Breast epithelium (tissue), 4 donors: ENCODE measurements at places on chromosomes 6 and 20. TPM values are rescaled to one million over a fixed set of nuclear protein-coding genes. Genes with fewer than 3 reads are reported as not detected.

- peak; percentile 20 for DNase-seq
Measured at GRCh38 chr20:40470445-40471260, 218.4 kb downstream of the MAFB start.

GRCh38 chr6:38185244-38185643, 365.7 kb downstream of the ZFAND3 start:
- no peak for DNase-seq

DNA sequence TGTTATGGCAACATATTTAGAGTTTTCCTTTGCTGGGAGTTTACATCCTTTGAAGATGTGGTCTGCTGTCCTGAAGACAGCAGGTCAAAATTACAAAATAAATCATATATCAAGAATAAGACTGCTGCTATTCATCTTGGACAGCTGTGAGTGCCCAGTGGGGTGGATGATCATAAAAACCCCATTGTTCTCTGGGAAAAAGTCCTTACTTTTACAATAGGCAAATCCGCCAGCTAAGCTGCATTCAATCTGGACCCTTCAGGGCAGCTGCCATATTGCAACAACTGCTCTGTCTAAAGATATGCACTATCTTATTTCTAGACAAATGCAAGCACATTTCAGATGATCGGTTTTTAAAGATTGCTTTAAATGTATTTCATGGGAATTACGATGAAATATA, 19.4 kb downstream of the CASS4 start:
- no peak for DNase-seq

The DEFB124 gene
- not detected for total RNA-seq

GRCh38 chr6:89239338-89239737, 22.2 kb upstream of the GABRR1 start:
- no peak for DNase-seq

- no peak for DNase-seq
Measured at GRCh38 chr20:63351326-63351700, 9.8 kb downstream of the CHRNA4 start.

GRCh38 chr20:13469262-13469661, 169.5 kb downstream of the TASP1 start:
- no peak for DNase-seq

DNA sequence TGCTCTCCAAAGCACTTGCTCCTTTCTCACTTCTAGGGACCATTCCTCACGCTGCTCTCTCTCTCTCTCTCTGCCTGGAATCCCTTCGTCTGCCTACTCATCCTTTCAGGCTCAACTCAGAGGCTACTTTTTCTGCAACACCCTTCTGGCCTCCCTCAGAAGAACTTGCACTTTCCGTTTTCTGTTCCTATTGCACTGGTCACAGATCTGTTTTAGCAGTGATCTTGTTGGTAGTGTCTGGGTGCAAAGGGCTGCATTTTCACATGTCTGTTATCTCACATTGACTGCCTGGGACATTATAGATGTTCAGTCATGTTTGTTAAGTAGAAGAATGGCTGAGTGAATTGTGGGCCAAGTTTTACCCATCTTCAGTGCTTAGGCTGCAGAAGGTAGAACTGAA, 63.5 kb downstream of the RIN2 start:
- DNase-seq: no peak

DNA sequence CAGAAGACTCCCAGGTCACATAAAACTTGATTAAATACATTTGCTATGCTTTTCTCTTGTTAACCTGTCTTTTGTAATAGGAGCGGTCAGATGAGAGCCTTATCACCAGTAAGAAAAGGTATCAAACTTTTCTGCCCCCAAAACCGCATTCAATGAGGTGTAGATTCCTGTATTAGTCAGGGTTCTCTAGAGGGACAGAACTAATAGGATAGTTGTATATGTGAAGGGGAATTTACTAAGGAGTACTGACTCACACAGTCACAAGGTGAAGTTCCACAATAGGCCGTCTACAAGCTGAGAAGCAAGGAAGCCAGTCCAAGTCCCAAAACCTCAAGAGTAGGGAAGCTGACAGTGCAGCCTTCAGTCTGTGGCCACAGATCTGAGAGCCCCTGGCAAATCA, 32.7 kb downstream of the PTPRK start:
- DNase-seq: no peak

DNA sequence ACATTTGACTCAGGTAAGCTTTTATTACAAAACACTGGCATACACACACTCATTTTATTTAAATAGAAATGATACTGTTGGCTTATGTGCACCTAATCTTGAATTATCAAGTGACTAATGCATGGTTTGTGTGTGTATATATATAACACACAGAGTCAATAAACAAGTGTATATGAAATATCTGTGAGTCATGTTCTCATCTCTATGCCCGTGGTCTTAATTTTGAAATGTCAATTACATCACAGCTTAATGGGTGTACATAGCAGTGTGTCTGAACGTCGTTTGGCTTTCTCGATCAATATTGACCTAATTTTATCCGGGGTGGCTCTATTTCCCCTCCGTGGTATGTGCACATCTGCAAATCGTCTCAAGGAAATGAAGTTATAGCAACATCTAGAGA, 104.0 kb upstream of the ZFP64 start:
- no peak for DNase-seq

The DIDO1 gene
- 64.9 TPM for total RNA-seq

GRCh38 chr6:168640768-168641167, 199.8 kb downstream of the SMOC2 start:
- no peak for DNase-seq

The FAM162B gene
- total RNA-seq: 3.7 TPM
